ENCODE measurements at places on chromosomes 1 and 21.

DNA sequence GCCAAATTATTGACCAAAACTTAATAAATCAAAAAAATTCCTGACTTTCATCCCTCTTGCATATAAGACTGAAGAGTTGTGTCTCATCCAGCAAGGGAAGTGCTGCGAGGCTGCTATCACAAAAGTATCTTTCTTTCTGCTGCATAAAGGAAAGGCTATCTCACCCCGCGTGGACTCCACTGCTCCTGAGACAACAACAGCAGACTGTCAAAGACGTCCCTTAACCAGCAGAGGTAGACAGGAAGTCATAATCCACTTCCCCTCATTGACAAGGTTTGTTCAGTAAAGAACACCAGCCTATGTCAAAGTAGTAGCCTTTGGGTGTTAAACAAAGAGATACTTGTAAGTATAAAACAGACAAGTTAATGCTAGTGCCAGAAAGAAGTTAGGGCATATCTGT is 29.4 kb downstream of the VPS26C start:
- no peak for DNase-seq

- no peak for DNase-seq
Observed at GRCh38 chr21:34123609-34124008, 50.2 kb downstream of the MRPS6 start.

DNA sequence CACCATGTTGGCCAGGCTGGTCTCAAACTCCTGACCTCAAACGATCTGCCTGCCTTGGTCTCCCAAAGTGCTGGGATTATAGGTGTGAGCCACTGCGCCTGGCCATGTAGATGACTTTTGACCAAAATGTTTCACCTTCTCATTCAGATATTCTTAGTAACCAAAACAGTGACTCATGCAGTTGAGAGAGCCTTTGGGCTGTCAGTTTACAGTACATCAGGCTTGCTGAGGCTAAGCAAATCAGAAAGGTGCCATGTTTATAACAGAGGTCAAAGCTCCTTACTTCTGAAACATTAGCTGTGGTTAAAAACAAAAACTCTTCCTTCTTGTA is 21.0 kb downstream of the CNIH4 start:
- peak; percentile 53 for DNase-seq

GRCh38 chr1:203954788-203955552 is 93.6 kb downstream of the SNRPE start:
- DNase-seq: no peak

GRCh38 chr21:29233256-29233546 is 65.5 kb upstream of the BACH1 start:
- no peak for DNase-seq

- DNase-seq: no peak
Observed at GRCh38 chr1:103058391-103058790, 49.9 kb downstream of the COL11A1 start.

DNA sequence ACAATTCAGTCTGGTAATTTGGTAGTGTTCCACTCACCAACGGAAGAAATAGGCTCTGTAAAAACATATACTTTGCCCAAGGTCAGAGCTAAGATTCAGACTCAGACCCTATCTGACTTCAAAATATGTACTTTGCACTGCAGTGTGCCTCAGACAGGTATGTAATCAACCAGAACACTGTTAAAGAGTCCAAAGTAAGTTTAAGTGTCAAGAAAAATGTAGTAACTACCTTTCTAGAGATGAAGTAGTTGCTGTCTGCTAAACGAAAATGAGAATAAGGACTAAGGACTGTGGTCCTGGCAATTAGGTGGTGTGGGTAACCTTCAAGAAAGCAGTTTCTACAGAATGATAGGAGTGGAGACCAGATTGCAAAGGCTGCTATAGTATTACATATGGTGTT is 61.1 kb downstream of the RPAP2 start:
- DNase-seq: no peak

DNA sequence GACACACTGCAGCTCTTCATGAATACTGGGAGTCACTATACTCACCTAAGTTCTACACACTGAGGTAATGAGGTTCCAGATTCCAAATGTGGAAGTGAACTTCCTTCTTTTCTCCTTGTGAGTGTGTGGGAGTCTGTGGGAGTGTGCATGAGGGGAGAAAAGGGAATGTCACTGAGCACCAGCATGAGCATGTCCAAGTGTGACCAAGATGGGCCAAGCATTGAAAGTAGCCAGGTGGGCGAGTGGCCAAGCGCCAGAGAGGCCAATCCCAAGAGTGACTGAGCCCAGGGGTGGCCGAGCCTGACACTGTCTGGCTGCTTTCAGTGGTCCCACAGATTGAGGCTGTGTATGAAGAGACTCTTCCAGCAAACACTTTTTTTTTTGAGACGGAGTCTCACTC is 132.3 kb downstream of the HLCS start:
- no peak for DNase-seq

DNA sequence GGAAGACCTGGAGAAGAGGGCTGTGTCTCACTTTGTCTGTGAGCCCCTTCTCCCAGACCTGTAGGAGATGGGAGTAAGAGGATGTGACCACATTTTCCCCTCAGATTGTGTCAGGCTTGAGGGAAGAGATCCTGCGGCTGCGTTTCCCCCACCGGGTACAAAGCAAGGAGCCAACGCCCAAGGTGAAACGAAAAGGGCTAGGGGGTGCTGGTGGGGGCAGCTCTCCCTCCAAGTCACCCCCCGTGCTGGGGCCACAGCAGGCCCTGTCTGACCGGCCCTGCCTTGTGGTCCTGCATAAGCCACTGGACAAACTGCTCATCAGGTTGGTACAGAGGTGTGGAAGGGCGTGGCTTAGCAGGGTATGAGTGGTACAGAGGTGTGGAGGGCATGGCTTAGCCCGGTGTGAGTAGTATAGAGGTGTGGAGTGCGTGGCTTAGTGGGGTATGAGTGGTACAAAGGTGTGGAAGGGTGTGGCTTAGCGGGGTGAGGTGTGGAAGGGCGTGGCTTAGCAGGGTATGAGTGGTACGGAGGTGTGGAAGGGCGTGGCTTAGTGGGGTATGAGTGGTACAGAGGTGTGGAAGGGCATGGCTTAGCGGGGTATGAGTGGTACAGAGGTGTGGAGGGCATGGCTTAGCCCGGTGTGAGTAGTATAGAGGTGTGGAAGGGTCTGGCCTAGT is 30.6 kb downstream of the HYI start:
- DNase-seq: no peak

DNA sequence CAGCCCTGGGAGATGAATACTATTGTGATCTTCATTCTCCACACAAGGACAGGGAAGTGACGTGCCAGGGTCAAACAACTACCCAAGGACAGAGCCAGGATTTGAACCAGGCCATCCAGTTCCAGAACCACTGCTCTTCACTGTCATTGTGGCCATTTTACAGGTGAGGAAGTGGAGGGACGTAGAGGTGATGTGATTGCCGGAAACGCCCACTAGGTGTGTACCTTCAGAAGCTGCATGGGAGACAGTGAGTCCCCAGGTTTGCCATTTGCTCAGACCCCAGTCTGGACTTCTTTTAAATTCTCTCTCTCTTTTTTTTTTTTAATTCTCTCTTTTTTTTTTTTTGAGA is 207.6 kb upstream of the TMEM51 start:
- no peak for DNase-seq

DNA sequence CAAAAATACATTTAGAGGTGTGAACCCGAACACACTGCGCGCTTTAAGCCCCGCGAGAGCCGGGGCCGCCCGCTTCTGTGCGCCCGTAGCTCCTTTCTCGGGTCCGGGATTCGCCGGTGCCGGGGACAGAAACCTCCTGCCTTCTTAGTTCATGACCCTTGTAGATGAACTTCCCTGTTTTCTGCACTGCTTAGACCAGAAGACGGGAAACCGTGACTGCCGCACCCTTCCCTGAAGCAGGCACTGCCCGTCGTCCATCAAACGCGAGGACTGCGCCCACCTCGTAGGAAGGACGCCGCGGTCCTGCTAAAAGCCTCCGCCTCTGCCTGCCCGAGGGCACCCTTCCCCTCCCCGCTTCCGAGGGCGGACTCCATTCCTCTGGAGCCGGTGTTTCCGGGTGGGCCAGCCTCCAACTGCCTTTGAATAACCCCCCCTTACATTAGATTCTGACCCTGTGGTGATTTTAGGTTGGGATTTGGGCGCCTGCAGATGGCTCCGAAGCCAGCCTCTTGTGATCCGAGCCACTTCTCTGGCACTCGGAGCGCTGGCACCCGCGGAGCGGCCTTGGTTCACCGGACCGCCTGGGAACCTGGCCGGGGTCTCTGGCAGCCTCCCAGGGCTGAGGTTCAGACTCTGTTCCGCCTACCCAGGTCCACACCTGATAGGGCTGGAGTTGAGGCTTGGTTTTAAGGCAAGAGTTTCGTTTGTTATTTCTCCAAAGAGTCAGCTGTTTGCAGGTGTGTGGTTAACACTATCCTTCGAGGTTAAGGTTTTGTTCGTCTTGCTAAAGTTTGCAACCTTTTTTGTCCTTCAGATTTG is 1.2 kb upstream of the PTTG1IP start:
- DNase-seq: peak; percentile 40
